ENCODE measurements at places on chromosomes 4 and X.

GRCh38 chrX:115054876-115055275 is 37.5 kb upstream of the IL13RA2 start:
- no peak for DNase-seq

DNA sequence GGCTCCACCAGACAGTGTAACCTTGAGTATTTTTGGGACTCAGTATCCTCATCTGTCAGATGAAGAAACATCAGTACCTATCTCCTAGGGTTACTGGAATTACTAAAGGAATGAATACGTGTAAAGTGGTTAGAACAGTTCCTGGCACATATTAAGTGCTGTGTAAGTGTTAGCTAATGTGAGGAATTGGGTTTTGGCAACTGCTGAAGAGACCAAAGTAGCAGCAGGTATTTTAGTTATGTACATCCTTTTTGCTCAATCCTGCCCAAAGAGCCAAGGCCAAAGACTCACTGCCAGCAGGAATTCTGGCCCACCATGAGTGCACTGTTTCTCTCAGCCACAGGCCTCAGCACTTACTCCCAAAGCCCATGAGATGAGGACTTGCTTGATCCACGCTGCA is 16.7 kb upstream of the MCF2 start:
- DNase-seq = no peak

DNA sequence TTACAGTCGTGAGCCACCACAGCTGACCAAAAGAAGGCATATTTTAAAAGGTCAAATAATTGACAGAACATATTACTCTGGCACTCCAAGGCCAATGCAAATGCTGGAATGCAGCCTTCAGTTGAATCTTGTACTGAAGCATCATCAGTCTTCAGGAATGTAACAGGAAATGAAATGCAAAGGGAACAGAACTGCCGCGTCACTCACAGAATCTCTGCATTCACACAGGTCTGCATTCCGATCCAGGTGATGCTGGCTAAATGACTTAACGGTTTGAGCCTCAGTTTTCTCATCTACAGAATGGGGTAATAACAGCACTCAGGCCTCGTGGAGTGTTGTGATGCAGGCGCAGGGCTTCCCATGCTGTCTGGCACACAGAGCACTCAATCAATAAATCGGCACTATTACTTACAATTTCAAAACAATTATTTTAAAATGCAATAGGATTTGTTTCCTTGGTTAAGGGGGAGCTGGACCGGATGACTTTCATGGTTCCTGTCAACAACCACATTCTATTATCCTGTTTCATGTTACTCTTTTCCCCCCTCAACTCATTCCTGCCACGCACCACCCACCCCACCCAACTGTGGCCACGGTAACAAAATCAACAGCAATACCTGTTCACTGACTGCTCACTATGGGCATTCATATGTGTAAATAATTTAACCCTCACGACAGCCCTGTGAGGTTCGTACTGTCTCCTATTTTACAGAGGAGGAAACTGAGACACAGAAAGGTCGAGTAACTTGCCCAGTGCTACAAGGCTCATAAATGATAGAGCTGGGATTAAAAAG is 32.4 kb downstream of the IGFBP7 start:
- DNase-seq = no peak

- no peak for DNase-seq
These were observed 1700.6 kb upstream of the TENM3 start for GRCh38 chr4:180542445-180543100.

DNA sequence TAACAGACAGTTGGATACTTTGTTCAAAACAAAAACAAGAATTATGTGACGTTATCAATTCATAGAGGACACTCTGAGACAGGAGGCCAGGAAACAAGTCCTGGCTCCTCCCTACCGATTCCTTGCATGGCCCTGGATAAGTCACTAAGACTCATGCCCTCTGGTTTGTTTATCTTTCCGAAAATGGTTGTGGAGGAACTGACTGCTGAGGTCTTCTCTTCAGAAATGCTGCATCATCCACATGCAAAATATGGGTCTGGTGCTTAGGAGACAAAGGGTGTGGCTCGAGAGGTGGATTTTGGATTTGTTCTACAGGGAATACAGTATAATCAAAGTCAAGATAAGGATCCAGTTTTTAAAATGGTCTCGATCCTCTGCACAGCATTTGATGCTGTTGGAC is 130.9 kb downstream of the RELL1 start:
- no peak for DNase-seq

- no peak for DNase-seq
These were observed 3.6 kb downstream of the IL9R start for GRCh38 chrX:156001001-156001666.

GRCh38 chrX:49209434-49210251 is 9.7 kb upstream of the SYP start:
- DNase-seq = no peak

GRCh38 chr4:26873391-26874026 is 12.9 kb downstream of the STIM2 start:
- DNase-seq = peak; percentile 69

DNA sequence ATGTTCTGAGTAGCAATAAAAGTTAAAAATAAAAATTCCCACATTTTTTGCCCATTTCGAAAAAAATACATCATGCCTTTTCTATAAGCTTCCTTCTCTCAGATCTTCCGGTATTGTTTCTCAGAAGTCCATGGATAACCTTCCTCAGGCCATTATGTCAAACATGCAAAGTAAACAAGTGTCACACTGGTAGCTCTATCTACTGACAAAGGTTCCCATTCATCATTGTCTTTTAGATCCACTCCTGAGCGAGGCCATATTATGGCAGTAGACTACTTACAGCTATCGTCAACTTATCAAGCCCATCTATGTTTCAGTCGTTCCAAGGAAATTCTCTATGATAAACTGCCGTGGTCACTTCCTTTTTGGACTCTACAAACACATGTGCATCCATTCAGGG is 1068.2 kb downstream of the GLUD2 start:
- no peak for DNase-seq

DNA sequence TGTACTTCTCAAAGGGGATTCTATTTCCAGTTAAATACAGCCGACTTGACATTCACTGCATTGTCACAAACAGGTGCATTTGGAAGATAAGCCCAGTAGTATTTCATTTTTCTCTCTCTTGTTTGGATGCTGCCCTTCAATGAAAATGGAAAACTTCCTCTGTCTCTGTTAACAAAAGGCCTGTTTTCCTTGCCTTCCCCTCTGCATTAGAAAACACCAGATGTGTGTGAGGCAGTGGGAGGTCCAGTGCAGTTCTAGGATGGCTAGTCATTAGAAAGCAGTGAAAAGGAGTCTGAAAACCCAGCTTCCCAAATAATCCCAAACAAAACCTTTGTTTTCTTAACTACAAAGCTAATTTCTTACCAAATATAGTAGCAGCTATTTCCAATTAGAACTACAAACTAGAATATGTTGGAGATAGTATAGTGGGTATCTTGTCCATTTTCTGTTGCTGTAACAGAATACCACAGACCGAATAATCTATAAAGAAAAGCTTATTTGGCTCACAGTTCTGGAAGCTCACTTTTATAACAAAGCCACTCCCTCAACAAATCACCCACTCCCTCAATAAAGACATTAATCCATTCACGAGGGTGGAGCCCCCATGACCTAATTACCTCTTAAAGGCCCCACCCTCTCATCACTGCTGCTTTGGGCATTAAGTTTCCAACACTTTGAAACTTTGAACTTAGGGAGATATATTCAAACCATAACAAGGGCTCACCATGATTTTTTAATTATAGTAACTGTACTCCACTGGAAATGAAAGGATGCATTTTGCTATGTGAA is 452.1 kb upstream of the RPS6KA3 start:
- DNase-seq = no peak

DNA sequence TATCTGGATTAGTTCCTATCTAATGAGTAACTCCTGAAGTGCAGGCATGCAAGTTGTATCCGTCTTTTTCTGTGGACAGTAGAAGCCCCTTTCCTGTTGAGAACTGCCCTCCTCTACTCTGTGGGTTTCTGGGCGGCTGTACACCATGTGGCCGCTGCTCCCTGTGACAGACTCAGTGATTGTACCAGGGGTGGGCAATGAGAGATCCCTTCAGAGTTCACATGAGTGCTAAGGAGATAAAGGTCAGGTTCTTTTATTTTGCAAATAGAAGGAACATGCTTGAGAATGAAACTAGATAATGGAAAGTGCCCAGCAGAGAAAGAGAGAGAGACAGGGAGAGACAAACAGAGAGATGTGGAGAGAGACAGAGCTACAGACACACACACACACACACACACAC is 76.4 kb upstream of the TAPT1 start:
- no peak for DNase-seq

DNA sequence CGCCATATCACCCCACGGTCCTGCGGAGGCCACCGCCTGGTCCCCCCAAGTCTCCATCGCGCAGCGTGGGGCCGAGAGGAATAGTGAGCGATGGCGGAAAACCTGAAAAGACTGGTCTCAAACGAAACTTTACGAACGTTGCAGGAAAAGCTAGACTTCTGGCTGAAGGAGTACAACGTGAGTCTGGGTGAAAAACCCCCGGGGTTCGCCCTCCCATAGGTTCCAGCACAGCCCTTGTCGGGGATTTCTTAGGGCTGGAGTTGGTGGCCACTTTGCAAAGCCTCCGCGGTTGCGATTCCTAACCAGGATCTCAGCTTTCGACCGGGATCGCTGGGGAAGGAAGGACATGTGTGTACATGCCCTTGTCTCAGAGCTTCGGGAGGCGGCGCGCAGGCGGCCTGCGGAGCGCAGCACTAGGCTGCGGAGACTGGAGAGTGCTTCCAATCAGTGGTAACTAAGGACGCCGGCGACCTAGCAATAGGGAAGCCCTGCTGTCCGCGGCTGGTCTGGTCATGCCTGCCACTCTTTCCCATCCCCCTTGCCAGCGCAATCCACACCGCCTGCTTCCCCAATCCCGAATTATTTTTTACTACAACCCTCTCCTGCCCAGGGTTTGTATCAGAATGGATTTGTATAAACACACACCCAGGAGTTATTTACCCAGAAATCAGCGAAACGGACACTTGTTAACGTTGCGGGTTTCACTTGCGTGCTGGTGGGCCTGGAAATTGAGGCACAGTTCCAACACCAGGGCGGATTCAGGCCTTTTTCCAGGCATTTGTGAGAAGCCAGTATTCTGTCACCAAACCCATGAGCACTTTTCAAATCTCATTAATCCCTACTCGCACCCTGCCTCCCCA is 741 bp downstream of the SPATA18 start:
- DNase-seq = no peak

DNA sequence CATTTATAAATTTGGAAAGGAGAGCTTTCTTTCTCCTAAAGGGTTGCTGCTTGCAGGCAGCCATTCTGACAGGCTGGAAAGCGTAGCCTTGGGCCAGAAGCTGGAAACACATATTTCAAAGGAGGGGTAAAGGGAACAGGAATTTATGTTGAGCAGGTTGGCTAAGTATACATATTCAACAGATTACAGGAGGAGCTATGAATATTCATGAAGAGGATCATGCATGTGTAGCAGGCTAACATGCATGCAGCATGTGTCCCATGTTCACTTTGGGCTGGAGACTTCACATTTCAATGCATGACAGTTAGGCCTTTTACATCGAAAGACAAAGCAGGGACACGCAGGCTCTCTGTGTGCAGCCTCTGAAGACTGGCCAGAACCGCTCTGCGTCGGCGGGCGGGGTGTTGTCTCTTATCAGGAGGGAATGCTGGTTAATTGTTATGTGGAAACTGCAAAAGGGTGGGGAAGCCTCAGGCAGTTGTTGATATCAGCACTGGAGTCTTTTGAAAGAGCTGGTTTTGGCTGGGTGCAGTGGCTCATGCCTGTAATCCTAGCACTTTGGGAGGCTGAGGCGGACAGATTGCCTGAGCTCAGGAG is 31.5 kb downstream of the CASP3 start:
- no peak for DNase-seq

DNA sequence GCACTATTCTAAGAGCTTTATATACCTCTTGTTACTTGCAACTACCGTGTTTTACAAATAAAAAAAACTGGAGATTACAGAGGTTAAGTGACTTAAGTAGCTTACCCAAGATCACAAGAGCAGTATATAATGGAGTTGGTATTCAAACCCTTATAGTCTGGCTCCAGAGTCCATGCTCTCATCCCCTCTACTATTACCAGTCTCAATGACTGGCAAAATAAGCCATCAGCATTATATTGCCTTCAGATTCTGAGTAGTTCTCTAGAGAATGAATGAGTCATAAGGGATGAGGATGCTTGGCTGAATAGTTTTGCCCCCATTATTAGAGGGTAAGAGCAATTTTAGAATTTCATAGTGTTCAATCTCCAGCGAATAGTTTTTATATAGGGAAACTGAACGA is 170.1 kb upstream of the ATOH1 start:
- DNase-seq = no peak

GRCh38 chr4:27412613-27413012 is 552.0 kb downstream of the STIM2 start:
- no peak for DNase-seq

- DNase-seq = no peak
These were observed 392.3 kb downstream of the CENPC start for GRCh38 chr4:67152976-67153375.

DNA sequence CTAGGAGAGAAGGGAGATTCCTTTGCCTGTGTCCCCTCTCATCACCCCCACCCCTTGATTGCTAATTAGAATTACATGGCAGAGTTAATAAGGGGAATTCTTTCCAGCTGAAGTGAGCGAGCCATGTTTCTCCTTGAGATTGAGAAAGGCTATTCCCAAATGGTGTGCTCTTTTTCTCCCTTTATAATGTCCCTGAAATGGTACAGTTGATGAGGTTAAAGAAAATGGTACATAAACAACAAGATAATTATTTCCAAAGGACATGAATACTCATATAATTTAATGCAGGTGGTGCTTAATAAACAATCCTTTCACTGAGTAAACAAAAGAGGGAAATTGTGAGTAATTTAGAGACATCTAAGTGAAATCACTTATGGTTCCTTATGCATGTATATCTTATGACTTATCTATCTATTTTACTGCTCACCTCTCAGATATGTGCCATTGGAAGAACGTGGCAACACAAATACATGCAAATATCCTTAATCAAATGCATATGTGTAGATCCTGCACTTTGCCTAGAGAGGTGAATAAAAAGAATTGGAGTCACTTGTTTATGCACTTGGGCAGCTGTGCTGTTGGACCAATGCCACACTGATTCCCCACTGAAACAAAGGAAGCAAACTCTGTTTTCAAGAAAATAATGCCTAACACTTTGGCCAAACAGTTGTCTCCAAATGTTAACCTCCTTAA is 106.6 kb upstream of the WDR44 start:
- DNase-seq = no peak

GRCh38 chrX:68424719-68425118 is 8.6 kb downstream of the OPHN1 start:
- DNase-seq = no peak

- no peak for DNase-seq
These were observed 23.8 kb upstream of the CXorf38 start for GRCh38 chrX:40671126-40671525.

GRCh38 chr4:130306566-130306965 is 1210.6 kb downstream of the C4orf33 start:
- DNase-seq = no peak

GRCh38 chrX:97909245-97909644 is 1025.5 kb downstream of the RPA4 start:
- DNase-seq = no peak

DNA sequence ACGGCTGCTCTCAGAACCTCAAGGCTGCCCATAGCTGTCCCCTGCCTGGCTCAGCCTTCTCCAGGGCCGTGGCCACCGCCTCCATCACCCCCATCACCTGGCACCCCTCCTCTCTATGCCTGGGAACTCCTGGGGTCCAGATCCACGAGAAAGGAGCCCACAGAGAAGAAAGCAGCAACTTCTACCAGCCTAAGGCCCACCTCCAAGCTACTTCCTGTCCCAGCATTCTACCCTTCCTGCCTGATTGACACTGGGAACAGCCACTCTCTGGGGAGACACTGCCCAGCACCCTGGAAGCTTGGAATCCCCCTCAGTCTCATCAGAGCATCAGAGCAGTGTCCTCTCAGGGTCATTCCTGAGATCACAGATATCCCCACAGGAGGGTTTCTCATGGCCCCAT is 36.9 kb upstream of the PROM1 start:
- DNase-seq = no peak

All from effector memory CD4-positive, alpha-beta T cell (primary cell).